ENCODE measurements at places on chromosomes 12 and 14.

- DNase-seq, result no peak
Measured at GRCh38 chr12:49367381-49368239, at the start of gene SPATS2. TSS of gene SPATS2 (plus strand) at chr12:49367462. CDS start at chr12:49461013, 93,551 bp downstream.

DNA sequence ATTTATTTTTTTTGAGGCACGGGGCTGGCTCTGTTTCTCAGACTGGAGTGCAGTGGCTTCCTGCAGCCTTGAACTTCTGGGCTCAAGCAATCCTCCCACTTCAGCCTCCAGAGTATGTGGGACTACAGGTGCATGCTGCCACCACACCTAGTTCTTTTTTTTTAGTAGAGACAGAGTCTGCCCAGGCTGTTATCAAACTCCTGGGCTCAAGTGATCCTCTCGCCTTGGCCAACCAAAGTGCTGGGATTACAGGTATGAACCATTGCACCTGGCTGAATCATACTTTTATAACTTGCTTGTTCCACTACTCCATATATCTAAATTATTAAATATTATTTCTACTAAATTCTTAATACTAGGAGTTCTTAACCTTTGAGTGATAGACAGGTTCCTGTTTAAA is 111.6 kb downstream of the BTG1 start:
- no peak for DNase-seq

DNA sequence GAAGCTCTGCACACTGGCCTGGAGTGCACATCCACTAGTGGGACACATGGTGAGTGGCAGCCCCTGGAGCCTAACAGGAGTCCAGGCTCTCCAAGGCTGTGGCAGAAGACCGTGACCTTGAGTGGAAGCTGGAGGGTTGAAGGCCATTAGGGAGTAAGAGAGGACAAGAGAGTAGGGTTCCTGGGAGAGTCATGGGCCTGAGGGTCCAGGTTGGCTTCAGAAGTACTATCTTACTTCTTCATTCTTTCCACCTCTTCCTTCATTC is 406 bp downstream of the IL23A start:
- no peak for DNase-seq

DNA sequence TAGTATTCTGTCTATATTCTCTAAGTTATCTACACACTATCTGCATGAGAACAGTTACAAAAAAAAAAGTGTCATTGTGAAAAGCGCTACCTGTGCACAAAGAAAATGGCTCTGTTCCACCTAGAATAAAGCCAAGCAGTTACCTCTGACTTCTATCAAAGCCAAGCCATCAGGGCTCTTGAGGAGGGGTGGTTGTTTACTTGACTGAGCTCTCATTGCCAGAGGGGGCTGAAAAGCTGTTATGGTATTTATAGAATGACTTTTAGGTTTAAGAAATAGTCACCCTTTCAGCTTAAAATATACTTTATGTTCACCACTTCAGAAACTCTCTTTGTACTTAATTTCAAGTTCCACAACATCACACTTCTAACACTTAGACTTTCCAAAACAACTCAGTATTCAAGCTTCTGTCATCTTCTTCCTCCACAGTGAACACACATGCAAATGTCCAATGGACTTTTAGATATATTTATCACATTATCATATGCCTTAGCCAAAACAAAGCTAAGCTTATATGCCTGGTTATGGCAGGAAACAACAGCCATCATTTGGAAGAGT is 7.5 kb downstream of the ITPR2 start:
- DNase-seq, result no peak

DNA sequence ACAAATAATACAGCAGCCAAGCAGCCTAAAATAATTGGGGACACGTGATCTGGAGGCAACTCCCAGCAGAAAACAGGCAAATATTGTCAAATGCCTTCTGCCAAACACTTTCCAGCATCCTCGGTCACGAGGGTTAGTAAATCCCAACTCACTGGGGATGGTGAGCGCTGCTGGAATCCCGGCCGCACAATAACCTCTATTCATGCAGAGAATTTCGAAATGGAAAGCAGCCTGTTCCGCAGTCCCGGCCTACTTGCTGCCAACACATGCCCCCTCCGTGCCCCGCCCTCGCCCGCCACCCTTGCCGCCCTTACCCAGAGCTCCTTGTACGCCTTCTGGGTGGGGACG is 62.2 kb downstream of the RFX4 start:
- DNase-seq, result peak; percentile 36

DNA sequence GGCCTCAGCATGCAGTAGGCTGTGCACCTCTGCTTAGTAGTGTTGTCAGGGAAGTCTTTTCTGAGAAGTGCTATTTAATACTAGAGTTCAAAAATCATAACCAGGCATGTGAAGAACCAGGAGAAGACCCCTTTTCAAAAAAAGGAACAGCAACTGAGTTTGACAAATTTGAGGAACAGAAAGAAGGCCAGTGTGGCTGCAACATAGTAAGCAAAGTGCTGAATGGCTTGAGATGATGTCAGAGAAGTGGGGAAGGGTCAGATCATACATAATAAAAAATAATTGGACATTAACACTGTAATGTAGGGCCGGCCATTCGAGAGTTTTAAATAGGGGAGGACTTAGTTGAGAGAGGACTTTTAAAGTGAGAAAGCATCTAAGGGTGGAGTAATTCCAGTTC is 11.1 kb upstream of the CNTN1 start:
- no peak for DNase-seq

All from NCI-H1436 (cell line).